Subcutaneous adipose tissue (tissue), 4 donors: ENCODE measurements at places on chromosomes 11 and 22. TPM values are rescaled to one million over a fixed set of nuclear protein-coding genes. Genes with fewer than 3 reads are reported as not detected.

The IL17REL gene
- not detected for total RNA-seq

The PGA3 gene
- 46.1 TPM for total RNA-seq

The LDHAL6A gene
- not detected for total RNA-seq

The CCDC73 gene
- not detected for total RNA-seq

The FAT3 gene
- total RNA-seq, result 0.34 TPM
